ENCODE measurements at places on chromosomes 7 and 10.

- DNase-seq = no peak
These were observed 196.0 kb downstream of the KCNMA1 start for GRCh38 chr10:77441353-77442166.

GRCh38 chr10:132742837-132743194 lies 43.1 kb downstream of the NKX6-2 start:
- no peak for DNase-seq

DNA sequence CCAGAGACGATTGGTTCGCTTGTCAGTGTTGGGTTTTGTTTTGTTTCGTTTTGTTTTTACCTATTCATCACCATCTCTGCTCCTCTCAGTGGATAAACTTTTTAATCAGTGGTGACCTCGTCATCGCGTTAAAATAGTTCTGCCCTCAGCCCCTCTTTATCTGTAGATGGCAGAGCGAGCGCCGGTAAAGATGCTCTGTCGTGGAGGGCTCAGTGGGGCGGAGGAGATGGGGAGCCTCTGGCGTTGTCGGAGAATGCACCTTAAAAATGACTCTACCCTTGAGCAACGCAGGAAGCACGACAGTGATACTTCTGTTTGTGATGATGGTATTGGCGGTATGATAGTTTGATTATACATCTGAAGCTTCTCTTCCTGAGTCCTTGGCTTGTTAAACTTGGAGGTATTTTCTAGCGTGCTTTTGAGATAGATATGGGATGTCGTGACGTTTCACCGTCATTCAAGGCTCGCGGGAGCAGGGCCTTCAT lies 554 bp downstream of the CSGALNACT2 start:
- DNase-seq = peak; percentile 41

GRCh38 chr10:4650582-4650981 lies 175.4 kb upstream of the AKR1E2 start:
- no peak for DNase-seq

DNA sequence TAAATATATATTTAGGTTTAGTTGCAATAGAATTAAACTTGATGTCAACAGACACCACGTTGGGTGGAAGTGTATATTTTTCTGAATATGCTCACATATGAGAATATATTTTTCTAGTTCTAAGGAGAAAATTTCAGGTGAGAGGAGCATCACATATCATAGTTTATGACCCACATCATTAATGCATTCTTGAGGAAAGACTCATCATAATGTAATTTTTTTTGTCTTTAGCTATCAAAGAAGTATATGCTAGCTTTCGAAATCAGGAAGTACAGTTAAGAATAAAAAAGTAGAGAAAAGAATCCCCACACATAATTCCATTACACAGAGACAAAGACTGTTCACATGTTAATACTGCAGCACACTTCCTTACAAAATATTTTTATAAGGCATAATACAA lies 30.4 kb downstream of the A1CF start:
- no peak for DNase-seq

DNA sequence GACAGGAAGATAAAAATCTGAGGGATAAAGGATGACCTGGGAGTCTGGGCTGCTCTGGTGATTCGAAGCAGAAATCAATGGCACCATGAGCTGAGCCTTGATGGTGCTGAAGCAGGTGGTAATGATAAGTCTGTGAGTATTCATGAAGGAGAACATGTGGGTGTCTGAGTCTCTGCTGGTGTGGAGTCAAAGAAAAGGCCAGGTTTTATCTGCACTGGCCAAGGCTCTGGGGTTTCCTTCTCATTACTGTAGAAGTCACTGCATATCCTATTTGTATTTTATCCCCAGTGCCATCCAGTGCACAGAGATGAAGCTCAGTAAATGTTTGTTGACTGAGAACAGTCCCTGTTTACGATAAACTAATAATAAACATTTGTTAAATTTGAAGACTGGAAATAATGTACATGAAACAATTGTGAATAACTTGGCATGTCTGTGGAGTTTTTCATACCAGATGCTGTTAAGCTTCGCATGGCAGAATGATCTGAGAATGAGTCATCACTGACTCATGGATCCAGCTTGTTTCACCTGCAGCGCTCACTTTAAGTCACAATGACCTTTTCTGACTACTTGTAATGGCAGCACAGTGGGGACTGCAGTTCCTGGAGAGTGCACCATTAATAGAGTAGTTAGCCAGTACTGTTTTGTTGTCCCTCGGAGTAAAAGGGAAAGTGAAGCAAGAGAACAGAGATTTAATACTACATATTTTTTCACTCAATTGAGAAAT lies 538.5 kb downstream of the HTR7 start:
- no peak for DNase-seq

GRCh38 chr7:100175296-100175935 lies 1.8 kb downstream of the GPC2 start:
- no peak for DNase-seq

DNA sequence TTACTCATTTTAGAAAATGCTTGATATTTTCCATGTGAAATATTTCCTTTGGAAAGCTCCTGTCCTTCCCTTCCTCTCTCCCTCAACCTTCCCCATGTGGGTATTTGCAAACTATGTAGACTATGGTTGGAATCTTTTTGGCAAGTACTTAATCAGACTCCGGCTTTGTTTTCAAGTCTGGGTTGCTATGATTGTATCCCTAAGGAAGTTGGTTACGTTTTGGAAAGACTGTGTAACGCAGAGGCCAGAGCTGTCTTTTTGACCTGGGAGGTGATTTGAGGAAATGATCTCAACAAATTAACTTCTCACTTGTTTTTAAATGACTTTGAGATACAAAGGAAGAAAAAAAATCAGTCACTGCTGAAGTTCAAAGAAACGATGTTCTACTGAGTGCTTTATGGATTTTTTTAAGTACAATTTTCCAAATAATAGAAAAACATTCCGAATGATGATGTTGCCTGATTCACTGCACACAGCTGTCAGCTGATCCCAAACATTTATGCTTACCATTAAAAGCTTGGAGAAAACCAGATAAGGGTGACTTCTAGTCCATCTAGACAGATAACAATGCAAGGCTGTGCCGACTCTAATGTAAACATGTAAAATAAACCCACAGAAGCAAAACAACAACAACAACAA lies 145.5 kb upstream of the CELF2 start:
- DNase-seq = no peak

DNA sequence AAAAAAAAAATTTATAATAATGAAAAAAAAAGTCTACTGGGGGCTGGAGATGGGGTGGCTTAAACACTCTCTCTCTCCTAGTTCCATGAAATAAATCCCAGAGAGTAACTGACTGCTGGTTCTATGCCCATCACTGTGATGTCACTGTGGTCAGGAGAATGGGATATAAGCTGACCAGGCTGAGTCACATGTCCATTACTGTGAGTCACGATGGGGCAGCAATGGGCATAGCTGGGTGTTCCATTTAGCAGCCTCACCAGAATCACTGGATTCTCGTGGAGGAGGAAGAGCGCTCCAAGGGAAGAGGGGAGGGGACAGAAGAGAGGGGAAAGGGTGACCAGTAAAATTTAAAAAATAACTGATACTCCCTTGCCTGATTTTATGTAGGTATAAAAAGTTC lies 37.1 kb downstream of the MASTL start:
- DNase-seq = peak; percentile 57

GRCh38 chr10:13351340-13351915 lies 3.3 kb upstream of the SEPHS1 start:
- no peak for DNase-seq

Measured in testis (tissue), 5 donors.